ENCODE measurements at places on chromosomes 4 and X.

GRCh38 chr4:78166622-78167021, 109.5 kb downstream of the FRAS1 start:
- no peak for DNase-seq

DNA sequence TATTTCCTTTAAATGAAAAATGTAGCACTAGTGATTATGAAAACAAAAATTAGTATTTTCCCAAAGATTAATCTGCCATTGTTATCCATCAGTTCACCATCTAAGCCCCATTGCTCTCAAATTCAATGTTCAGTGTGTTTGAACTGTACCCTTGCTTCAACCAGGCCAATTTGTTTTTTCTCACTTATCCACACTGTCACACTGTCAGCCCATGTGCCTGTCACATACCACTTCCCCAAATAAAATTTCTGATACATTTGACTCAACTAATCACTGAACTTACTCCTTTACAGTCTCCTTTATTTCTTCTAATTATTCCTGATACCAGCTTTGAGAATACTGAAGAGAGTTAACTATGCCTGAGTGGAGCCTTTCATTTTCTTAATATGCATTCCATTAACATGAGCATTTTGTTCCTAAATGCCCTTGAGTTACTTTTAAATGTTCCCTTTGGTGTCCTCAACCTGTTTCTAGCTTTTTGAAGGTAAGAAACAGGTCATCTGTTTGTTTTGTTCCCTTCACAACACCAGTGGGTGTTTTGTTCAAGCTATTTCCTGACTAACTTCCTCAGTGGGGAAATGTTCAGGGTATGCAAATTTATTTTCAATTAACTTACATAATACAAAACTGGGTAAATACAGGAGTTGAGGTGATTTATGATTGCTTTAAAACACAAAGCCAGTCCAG, 117.1 kb downstream of the RPA4 start:
- DNase-seq: no peak

GRCh38 chr4:5082376-5082775, 31.1 kb downstream of the STK32B start:
- DNase-seq: no peak

- no peak for DNase-seq
Observed at GRCh38 chr4:36652857-36653256, 371.4 kb downstream of the DTHD1 start.

GRCh38 chr4:2385516-2385915, 32.9 kb downstream of the ZFYVE28 start:
- no peak for DNase-seq

DNA sequence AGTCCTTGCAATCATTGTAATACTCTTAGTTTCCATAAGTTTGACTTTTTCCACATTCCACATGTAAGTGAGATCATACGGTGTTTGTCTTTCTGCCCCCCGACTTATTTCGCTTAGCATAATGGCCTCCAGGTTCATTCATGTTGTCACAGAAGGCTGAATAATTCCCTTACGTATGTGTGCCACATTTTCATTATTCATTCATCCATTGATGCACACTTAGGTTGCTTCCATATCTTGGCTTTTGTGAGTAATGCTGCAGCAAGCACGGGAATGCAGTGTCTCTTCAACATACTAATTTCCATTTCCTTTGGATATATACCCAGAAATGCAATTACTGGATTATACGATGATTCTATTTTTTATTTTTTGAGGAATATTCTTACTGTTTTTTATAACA, 22.0 kb upstream of the VEGFC start:
- DNase-seq: peak; percentile 68

DNA sequence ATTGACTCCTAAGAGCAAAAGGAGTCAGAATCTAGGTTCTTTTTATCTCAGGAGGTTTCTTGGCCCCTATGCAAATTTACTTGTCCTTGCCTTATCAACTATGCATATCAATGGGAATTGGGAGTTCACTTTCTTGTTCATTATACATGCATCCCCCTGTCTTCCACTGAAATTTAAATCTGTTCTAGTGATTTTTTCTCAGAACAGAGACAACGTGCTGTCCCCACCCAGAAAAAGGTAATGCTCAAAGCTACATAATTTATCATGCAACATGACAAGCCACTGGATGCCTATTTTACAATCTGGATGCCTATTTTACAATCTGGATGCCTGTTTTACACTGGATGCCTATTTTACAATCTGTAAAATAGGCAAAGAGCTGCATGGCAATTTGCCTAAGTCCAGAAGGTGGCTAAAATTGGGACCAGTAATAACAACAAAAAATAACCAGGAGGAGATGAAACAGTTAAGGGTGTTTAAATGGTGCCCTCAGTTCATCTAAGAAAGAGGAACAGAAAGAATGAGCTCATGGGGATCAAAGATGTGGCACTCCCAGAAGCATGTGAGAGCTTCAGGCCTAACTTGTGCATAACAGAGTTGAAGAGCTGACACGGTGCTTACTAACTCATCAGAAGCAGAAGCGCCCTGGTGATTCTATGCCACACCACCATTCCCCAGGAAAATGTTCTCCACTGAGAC, 537.8 kb upstream of the BOD1L1 start:
- DNase-seq: no peak

DNA sequence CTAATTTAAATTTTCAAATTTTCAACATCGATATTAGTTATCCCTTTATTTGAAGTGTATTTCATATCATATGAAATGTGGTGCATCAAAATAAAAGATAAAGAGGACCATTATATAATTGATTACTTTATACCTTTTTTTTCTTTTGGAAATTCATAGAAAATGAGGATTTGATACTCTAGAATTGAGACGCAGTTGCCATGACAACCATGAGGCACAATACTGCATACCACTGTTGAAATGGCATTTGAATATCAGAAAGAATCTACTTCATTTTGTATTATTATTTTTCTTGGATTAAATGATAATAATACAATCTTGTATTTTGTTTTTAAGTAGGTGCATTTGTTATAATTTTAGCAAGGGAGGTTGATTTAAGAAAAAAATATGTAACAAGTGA, 323.1 kb downstream of the PCDH18 start:
- no peak for DNase-seq

DNA sequence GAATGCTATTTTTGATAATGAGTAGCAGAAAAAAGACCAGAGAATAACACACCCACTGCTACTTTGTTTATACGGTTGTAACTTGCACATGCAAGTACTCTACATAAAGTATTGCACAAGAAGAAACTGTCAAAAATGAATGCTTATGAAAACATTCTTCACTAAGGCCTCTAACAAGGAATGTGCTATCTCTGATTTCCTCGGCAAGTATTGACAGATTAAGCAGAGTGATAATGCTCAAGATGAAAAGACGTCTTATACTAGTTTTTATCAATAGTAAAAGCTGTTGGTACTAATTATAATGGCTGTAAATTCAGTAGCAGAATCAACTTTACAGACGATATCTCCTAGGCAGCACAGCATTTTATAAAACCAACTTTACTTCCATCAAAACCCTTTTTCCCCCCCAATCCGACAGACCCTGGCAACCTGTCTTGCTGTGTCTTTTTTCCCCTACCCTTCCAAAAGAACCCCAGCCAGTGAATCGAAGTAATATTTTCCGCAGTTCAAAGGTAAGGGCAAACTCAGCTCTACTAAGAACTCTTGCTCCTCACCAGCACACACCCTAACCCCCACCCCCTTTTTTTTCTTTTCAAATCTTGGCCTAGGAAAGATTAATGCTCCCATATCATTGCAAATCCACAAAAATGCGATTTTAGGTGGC, 1.5 kb downstream of the FRYL start:
- peak; percentile 32 for DNase-seq

GRCh38 chr4:153156263-153156662, 48.0 kb upstream of the TRIM2 start:
- no peak for DNase-seq

GRCh38 chr4:79865201-79865597, 207.8 kb downstream of the ANTXR2 start:
- peak; percentile 28 for DNase-seq

DNA sequence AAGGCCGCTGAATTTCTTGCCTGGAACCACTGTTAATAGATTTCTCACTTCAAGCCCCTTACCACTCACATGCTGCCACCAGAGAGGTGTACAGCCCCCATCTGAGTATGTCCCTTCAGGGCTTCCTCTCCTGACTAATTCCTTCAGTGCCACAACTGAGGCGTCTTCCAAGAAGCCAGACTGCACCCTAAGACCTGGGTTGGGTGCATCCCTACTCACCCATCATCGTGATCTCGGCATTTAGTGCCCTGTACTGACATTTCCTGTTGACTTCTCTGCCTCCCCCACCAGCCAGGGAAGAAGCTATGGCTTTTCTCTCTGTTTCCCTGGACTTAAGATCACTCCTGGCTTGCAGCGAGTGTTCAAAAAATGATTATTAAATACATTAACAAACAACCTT, 40.4 kb upstream of the MAP3K15 start:
- no peak for DNase-seq

DNA sequence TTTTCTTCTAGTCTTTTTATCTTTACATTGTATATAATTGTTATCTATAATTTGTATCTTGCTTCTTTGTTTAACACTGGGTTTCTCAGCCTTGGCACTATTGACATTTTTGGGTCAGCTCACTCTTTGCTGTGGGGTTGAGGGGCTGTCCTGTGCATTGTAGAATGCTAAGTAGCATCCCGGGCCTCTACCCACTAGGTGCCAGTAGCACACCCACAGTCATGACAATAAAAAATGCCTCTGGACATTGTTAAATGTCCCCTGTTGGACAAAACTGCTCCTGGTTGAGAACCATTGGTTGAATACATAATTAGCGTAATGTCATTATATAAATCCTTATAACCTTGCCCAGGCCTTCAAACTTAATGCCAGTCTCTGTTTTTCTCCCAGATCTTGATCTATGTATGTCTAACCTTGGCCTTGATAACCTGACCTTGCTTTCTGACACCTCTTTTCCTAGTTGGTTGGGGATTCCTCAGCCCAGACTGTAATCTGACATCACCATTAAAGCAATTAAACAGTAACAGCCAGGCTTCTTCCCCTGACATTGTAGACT, 46.1 kb downstream of the DCX start:
- no peak for DNase-seq

DNA sequence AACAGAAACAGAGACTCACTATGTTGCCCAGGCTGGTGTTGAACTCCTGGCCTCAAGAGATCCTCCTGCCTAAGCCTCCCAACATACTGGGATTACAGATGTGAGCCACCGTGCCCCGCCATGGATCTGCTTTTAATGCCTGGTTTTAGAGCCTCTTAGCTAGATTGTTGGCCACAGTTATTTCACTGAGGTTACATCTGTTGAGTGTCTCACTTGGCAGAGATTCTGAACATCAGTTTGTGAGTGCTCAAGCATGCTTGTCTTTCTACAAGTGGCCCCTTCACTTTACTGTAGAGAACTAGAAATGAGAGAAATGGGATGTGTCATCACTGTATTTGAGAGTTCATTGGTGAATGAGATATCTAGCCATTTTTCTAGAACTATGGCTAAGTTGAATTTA, 218.5 kb downstream of the APBB2 start:
- peak; percentile 48 for DNase-seq

DNA sequence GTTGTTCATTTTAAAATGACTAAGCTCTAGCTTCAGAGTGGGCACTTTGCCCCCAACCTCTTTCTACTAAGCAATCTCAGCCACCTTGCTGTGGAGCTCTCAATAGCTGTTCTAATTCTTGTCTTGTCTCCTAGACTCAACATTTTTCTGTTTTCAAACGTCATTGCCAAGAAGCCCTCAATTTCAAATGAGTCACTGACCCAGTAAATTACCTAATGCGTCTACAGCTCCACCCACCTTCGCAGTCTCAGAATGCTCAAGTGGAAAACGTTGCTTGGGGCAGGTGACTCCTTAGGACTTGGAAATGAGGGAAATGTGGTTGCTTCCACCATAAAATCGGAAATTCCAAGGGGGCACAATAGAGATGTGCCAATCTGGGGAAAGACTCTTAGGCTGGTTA, 59.0 kb downstream of the ING2 start:
- no peak for DNase-seq

DNA sequence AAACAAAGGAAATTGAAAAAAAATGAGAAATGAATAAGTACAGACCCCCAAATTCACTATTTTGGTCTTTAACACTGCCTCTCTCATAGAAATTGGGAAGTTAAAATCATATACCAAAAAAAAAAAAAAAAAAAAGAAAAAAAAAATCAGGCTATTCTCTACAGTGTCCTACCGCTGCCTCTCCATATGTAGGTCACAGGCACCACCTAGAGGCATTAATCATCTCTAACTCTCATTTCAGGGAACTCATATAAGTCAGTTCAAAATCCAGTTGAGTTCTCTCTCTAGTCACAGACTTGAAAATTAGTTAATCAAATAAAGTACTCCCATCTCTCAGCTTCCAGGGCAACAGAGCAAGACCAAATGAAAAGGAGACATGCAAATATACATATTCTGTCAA, 47.9 kb downstream of the COX18 start:
- DNase-seq: peak; percentile 64

- DNase-seq: no peak
Observed at GRCh38 chr4:2182994-2183393, 58.9 kb downstream of the HAUS3 start.

DNA sequence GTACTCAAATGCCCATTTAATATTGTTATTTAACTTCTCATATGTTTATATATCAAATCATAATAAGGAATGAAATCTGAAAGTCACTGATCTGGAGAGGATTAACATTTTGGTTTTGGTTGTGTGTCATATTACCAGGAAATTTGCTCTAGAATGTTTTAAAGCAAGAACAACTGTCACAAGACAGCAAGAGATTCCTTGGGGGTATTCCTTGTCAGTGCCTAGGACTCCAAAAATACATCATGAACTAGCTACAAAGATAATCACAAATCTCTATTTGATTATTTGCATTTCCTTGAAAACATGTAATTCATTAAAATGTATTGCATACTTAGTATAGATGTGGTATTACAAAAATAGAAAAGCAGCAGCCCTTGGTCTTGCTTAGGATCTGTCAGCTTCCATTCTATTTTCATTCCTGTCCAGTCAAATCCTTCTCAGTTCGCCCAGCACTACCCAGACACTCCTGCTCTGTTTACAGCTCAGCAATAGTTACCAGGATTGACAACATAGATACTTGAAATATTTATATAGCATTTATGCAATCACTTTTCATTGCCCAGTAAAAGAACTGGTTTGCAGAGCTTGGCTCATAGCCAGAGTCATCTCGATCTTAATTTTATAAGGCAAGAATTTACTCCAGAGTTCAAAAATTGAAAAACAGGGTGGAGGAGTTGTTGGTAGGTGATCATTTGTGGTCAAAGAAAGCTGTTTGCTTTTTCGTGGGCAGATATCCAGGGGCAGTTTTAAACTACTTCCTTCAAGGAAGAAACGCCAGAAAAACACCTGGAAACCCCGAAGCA, 9.2 kb upstream of the BMP3 start:
- no peak for DNase-seq

GRCh38 chr4:97978791-97979488, 164.3 kb downstream of the STPG2 start:
- DNase-seq: no peak

DNA sequence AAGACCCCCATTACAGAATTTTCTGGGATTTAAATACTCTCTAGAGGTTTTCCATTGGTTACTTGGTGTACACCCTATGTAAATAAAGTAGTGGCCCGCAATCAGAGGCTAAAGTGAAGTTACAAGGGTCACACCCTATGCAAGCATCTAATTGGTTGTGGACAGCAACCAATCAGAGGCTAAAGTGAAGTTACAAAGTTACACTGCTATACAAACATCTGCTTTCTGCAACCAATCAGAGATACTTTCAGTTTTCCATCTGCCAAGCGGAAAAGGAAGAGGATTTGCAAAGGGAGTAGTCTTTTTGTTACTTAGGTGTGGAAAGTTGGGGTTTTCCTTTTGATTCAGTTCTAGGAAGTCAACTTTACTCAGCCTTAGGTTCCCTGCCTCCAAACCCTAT, 2.0 kb upstream of the ATRX start:
- peak; percentile 69 for DNase-seq

GRCh38 chr4:180448306-180448705, 1794.9 kb upstream of the TENM3 start:
- no peak for DNase-seq

Measured in HFFc6 (cell line).